ENCODE measurements at places on chromosomes 16 and 17.

GRCh38 chr17:81402981-81403467 lies 7.8 kb downstream of the BAHCC1 start:
- no peak for DNase-seq

GRCh38 chr17:35972945-35973332 lies 8.4 kb downstream of the CCL16 start:
- no peak for DNase-seq

GRCh38 chr16:50059669-50060068 lies 6.1 kb upstream of the HEATR3 start:
- DNase-seq, result no peak

- DNase-seq, result no peak
Measured at GRCh38 chr16:18041864-18042834, 294.4 kb downstream of the NPIPA8 start.

DNA sequence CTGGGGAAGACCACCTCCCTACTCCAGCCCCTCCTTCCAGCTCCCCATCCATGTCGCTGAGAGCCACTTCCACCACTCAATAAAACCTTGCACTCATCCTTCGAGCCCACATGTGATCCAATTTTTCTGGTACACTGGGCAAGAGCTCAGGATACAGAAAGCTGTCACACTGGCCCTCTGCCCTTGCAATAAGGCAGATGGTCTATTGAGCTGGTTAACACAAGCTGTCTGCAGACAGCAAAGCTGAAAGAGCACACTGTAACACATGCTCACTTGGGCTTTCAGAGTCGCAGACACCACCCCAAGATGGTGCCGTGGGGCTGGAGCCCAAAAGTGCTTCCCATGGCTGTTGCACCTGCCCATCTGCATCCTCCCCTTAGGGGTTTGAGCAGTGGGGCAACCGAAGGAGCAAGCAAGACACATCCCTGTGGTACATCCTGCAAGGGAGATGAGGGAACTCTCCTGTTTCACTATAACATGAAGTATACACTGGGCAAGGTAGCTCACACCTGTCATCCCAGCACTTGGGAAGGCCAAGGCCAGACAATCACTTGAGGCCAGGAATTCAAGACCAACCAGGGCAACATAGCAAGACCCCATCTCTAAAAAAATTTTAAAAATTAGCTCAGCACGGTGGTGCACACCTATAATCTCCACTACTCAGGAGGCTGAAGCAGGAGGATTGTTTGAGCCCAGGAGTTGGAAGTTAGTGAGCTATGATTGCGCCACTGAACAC lies 52.8 kb upstream of the C17orf78 start:
- no peak for DNase-seq

DNA sequence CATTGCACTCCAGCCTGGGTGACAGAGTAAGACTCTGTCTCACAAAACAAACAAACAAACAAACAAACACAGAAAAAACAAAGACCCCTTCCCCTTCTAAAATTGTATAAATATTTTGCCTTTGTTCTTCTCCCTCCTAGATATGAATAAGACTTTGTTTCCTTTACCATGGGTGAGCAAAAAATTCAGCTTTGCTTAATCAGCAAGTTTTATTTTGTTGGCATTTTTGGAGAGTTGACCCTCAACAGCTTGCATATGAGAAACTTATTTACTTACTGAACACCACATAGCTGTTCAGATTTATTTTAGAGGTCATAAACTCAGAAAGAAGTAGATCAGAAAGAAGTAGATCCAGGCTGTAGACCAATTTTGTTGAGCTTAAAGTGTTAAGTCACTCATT lies 395.2 kb upstream of the TOM1L1 start:
- no peak for DNase-seq

DNA sequence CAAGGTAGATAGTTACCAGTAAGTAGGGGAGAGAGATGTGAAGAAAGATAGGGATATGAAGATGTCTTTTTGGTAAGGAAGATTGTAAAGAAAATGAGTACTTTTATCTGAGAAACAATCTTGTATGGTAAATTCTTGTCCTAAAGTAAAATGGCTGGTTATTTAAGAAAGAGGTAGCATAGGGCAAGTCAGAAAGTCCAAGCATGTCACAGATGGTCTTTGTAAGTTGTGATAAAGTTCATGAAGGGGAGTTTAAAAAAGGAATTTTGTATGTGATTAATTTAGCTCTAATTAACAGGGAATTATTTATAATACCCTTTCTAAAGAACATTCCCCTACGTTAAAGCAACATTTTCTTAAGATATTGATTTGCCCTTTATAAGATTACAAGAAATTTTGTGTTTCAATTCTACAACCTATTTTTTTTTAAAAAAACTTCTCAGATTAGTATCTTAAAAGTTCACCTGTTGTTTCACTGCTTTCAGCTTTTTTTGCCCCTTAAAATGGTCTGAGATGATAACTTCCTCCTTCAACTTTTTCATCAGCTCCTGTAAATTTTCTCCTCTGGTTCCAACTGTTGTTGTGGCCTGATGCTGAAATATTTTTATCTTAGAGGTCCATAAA lies 16.2 kb upstream of the CPHXL start:
- peak; percentile 20 for DNase-seq

GRCh38 chr17:21169496-21169895 lies 42.7 kb downstream of the DHRS7B start:
- DNase-seq, result no peak

- DNase-seq, result no peak
Measured at GRCh38 chr17:57539529-57540301, 205.4 kb downstream of the CCDC182 start.

GRCh38 chr17:75617218-75617617 lies 16.0 kb upstream of the SMIM5 start:
- DNase-seq, result no peak

DNA sequence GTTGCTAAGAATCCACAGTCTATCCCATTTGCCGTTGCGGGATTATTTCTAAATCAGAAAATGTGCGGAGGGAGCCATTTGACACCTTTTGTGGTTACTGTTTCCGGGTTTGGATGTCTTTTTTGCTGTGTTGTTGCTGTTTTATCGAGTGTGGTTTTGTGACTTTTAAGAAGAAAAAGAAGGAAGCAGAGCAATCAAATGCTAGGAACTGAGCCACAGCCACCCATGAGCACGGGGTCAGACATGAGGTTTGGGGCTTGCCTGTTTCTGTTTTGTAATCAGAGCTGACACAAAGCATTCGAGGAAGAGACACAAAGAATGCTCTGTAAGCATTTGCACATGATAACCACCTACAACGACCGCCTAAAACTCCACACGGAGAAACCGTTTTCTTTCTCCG lies 53.1 kb upstream of the CHMP6 start:
- DNase-seq, result no peak

GRCh38 chr17:80491478-80492342 lies 15.3 kb upstream of the NPTX1 start:
- no peak for DNase-seq

- no peak for DNase-seq
Measured at GRCh38 chr16:88424587-88425235, 28.4 kb upstream of the ZFPM1 start.

GRCh38 chr17:49997773-49998703 lies 3.0 kb upstream of the DLX3 start:
- DNase-seq, result peak; percentile 71

GRCh38 chr16:74903120-74903519 lies 81.8 kb downstream of the WDR59 start:
- DNase-seq, result no peak

DNA sequence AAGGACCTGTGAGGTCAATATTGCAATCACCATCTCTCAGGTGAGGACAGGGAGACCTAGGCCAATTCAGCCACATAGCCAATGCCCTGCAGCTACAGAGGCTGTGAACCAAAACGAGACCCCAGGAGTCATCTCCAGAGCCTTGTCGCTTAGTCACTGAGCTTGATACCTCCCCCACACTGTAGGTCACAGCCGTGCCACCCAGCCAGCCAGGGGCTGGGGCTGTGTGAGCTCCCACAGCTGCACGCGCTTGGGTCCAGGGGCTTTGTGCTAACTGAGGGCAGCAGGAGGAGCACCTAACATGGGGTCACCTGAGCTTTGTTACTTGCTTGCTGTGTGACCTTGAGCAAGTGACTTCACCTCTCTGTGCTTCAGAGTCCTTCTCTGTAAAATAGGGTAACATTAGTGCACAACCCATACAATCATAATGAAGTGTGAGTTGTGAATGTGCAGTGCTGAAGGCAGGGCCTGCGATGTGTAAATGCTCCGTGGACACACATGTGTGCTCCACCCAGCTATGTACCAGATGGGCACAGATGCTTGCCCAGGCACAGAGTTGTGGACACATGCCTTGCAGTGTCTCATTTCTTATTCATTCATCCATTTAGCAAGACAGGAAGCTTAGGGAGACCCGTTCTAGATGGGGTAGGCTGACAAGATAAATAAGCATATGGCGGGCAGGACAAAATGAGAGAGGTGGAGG lies 25.9 kb downstream of the SBK1 start:
- no peak for DNase-seq

DNA sequence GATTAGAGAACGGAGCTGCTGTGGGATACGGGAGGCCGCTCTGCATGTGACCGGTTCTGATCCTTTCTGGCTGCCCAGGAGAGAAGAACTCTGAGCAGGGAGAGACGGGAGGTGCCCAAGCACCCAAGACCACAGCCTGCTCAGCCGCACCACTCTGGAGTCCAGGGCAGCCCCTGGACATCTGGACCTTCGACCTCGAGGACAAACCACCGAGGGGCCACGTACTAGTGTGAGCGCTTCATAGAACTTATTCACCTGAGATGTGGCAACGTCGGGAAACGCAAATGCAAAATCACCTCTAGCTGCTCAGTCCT lies 5.9 kb downstream of the RNF166 start:
- no peak for DNase-seq

- DNase-seq, result no peak
Measured at GRCh38 chr17:80969030-80969673, 22.5 kb upstream of the CHMP6 start.

- no peak for DNase-seq
Measured at GRCh38 chr16:56931271-56931891, 561 bp upstream of the HERPUD1 start.

DNA sequence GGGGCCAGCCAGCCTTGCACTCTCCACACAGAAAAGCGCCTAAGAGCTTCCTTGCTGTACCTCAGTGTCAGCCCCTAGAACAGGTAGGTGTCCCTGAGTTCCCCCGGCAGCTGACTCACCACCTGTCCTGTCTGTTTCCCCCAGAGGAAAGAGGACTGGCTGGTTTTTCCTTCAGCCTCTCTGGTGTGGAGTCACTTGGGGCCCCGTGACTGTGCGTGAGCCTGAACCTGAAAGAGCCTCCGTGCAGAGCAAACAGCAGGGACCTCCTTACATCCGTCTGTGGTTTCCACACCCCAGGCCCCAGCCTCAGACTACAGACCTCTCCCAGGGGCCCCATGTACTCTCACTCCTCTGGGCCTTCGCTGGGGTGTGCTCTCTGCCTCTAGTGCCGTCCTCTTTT lies 87.8 kb downstream of the GNAO1 start:
- no peak for DNase-seq

GRCh38 chr16:85220964-85221731 lies 108.9 kb upstream of the CIBAR2 start:
- no peak for DNase-seq

- DNase-seq, result no peak
Measured at GRCh38 chr16:11321662-11322061, 23.6 kb upstream of the RMI2 start.

GRCh38 chr17:58279016-58279711 lies 1.6 kb downstream of the MPO start:
- no peak for DNase-seq

DNA sequence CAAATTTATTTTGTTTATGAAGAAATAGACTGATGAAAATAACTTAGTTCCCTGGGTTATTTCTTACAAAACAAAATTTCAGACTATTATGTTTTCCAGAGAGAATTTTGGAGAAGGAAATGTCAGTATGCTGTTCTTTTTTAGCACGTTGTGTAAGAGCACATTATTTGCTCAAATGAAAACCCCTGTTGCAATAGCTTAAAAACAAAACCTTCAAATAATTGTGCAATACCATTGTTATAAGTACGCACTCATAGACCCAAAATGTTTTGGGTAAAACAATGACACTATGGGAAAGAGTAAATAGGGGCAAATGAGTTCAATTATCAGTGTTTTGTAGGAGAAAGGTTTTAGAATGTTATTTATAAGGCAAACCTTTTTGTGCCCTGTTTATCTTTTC lies 18.2 kb downstream of the VMP1 start:
- DNase-seq, result no peak

GRCh38 chr16:67240506-67240905 lies 6.8 kb downstream of the FHOD1 start:
- DNase-seq, result peak; percentile 19

DNA sequence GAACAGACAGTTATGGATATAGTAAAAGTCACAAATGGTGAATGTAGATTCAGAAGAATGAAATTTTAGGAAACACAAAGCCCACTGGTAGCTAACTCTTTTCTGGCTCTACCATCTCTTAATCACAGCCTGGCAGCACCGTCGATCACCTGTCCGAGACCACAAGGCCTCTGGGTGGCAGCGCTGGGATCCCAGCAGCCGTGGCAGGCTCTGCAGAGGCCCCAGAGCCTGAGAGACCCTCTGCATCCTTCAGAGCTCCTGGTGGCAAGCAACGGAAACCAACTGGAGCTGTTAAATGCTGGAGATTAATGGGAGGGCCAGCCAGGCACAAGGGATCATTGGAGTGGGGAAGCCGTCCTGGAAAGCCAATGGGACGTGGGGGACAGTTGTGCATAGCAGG lies 26.3 kb downstream of the LAT start:
- no peak for DNase-seq

- no peak for DNase-seq
Measured at GRCh38 chr17:39775031-39775430, 37.3 kb downstream of the GRB7 start.

- no peak for DNase-seq
Measured at GRCh38 chr17:7191571-7192270, 12.6 kb upstream of the ASGR1 start.

GRCh38 chr16:4203748-4204147 lies 38.1 kb downstream of the SRL start:
- DNase-seq, result no peak

GRCh38 chr17:51397361-51398127 lies 137.2 kb downstream of the UTP18 start:
- DNase-seq, result peak; percentile 78

- no peak for DNase-seq
Measured at GRCh38 chr16:46763147-46763546, 15.0 kb upstream of the MYLK3 start.

GRCh38 chr17:70319516-70319915 lies 150.2 kb downstream of the KCNJ2 start:
- no peak for DNase-seq

- no peak for DNase-seq
Measured at GRCh38 chr17:10458701-10459100, 10.7 kb downstream of the MYH4 start.

- DNase-seq, result no peak
Measured at GRCh38 chr17:79476074-79476652, 134.7 kb downstream of the RBFOX3 start.

GRCh38 chr16:19882646-19883045 lies 2.0 kb downstream of the GPRC5B start:
- DNase-seq, result no peak

Data from Caki2 (cell line).